Uterine smooth muscle cell (primary cell): ENCODE measurements at places on chromosomes 5 and 9. TPM values are rescaled to one million over a fixed set of nuclear protein-coding genes. Genes with fewer than 3 reads are reported as not detected.

Gene CRHBP
- 0.25 TPM in 1 of 2 replicates, not detected in the other for total RNA-seq

Gene IL13
- total RNA-seq = not detected in 2 replicates

Gene ALDOB
- total RNA-seq = 0.12 TPM in 1 of 2 replicates, not detected in the other

Gene UNC13B
- 20.7 and 28.2 TPM in 2 replicates for total RNA-seq

Gene LCNL1
- total RNA-seq = 0.66 and 6.4 TPM in 2 replicates

Gene GPX3
- 1.7 and 2.4 TPM in 2 replicates for total RNA-seq

Gene ZBED3
- 0.44 and 1.5 TPM in 2 replicates for total RNA-seq

Gene CD74
- 0.22 and 0.25 TPM in 2 replicates for total RNA-seq

Gene SELENOP
- total RNA-seq = 25.0 and 63.2 TPM in 2 replicates

Gene FOXI1
- total RNA-seq = not detected in 2 replicates

Gene PCDHGA8
- 1.1 and 2.4 TPM in 2 replicates for total RNA-seq

Gene FCN2
- total RNA-seq = not detected in 2 replicates

Gene CARTPT
- total RNA-seq = not detected in 2 replicates

Gene FOXD4L5
- not detected in 2 replicates for total RNA-seq

Gene HNRNPA0
- 11.3 and 14.2 TPM in 2 replicates for total RNA-seq

Gene FAM114A2
- total RNA-seq = 38.0 and 40.2 TPM in 2 replicates

Gene ARL14EPL
- 0.89 TPM in 1 of 2 replicates, not detected in the other for total RNA-seq

Gene STPG3
- total RNA-seq = not detected in 2 replicates

Gene LHX3
- total RNA-seq = under 0.01 TPM in 1 of 2 replicates, not detected in the other

Gene GARIN3
- total RNA-seq = not detected in 2 replicates

Gene C9orf72
- total RNA-seq = 11.0 and 16.0 TPM in 2 replicates

Gene PIP5KL1
- 1.2 and 3.1 TPM in 2 replicates for total RNA-seq

Gene IL4
- not detected in 2 replicates for total RNA-seq

Gene PLPPR1
- total RNA-seq = not detected in 2 replicates

Gene SHOC1
- total RNA-seq = under 0.01 TPM in 1 of 2 replicates, not detected in the other
